Dermis blood vessel endothelial cell (primary cell): ENCODE measurements at places on chromosomes 4 and X. TPM values are rescaled to one million over a fixed set of nuclear protein-coding genes. Genes with fewer than 3 reads are reported as not detected.

DNA sequence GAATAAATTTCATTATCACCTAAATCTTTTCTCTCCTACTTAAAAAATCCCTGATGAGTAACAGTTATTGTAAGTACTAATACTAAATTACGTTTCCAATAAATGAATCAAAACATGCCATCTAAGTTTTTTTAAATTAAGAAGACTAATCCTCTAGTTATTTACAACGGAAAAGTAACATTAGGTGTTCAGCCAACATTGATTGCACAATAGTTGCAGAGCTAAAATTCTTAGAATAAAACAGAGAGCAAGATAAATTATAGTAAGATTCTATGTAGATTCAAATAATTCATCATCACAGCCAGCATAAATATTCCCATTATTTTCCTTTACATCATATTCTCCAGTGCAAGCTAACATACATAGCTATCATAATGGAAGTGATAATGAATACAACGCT, 139.2 kb downstream of the HDX start:
- no peak for DNase-seq

Gene PAK3
- total RNA-seq, result 2.4 and 2.6 TPM in 2 replicates

Gene CXorf49
- not detected in 2 replicates for total RNA-seq

DNA sequence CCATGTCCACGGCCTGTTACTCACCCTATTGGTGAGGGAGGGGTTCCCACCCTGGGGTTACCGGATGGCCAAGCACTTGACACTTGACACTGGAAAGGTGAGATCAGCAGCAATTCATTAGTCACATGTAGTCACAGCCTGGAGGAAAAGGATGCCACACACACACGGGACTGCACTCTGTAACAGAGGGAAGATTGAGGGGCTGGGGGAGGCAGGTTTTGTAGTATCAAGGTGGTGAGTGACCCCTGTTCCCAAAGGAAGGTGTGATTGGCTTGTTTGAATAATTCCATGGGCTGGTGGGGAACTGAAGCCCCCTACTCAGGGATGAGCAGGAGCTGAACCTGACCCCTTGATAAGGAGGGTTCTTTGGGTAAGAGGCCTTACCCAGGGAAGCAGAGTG, 96.0 kb upstream of the HELT start:
- no peak for DNase-seq

Gene ADGRL3
- total RNA-seq, result under 0.01 and 0.05 TPM in 2 replicates

Gene CABS1
- not detected in 2 replicates for total RNA-seq

Gene TRIM75
- not detected in 2 replicates for total RNA-seq

Gene FGFBP1
- not detected in 2 replicates for total RNA-seq

GRCh38 chr4:111847296-111848008, 297.8 kb upstream of the FAM241A start:
- peak; percentile 1 for DNase-seq

- DNase-seq, result peak; percentile 65
Measured at GRCh38 chr4:87120411-87121162, 99.8 kb downstream of the KLHL8 start.

DNA sequence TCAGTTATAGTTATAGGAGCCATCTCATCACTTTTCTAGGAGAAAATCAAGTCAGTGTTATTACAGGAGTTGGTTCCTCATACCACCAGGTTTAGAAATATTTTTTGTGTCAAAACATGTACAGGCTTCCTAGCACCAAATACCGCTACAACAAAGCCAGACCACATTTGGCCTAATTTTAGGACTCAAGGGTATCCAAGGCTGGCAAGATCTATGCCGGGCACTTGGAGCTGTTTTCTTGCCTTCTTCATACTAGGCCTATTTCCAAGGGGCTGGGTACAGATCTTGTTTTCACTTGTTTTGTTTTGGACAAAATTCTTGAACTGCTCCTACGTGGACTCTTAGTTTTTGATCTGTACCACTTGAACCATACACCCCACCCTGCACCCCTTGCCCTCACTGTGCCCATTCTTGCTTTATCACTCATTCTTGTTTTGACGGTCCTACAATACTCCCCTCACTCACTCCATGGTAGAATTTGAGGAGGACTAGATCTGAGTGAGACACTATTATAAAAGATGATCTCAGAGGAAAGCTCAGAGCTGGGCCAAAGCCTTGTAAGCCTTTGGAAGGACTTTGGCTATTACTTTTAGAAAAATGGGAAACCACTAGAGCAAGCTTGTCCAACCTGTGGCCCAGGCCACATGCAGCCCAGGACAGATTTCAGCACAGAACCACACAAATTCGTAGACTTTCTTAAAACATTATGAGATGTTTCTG, 17.7 kb upstream of the TMEM144 start:
- no peak for DNase-seq

GRCh38 chr4:142563682-142564291, 282.3 kb downstream of the INPP4B start:
- DNase-seq, result no peak

DNA sequence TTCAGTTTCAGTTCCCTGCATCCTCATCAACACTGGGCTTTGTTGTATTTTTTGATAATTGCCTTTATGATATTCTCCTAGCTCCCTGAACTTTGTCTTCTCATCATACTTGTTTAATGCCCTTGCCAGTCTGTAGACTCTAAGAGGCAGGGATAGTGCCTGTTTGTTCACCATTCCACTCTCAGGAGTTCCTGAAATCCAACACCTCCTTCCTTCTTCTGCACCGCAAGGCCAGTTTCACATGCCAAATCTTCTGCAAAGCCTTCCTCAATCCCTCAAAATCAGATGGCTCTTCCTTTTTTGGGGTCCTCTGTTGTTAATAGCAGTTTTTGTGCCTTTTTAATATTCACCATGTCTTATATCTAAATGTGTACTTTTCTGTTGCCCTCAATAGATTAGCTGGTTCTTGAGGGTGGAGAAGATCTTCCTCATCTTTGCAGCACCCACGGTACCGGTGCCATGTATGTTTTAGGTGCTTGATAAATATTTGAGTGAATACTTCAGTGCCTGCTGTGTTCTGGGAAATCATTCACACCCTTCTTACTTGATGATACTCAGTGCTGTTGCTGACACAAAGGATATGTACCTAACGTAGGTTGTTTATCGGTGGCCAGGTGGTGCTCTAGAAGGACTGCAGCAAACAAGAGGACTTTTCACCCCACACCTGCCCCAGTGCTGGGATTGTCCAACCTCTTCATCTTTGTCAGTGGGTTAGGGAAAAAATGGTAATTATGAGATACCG, 85.3 kb upstream of the LIMCH1 start:
- no peak for DNase-seq

GRCh38 chrX:130196466-130196865, 24.7 kb downstream of the RAB33A start:
- no peak for DNase-seq

DNA sequence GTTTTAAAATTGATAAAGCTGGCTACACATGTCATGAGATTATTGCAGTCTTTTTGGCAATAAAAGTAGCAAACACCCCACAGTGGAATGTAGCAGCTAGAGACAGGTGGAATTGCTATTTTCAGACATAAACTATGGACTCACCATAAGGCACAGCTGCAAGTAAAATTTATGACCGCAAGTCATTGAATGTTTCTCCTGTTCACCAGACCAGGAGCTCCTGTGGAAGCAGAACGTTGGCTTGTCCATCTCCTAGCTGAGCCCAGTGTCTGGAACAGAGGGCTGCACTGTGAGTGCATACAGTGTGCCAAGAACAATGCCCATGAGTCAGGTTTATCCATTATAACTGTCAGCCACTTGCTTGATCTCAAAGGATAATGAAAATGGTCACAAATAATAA, 538.2 kb downstream of the INPP4B start:
- no peak for DNase-seq

Gene FAT1
- 2.8 and 16.0 TPM in 2 replicates for total RNA-seq

- no peak for DNase-seq
Measured at GRCh38 chr4:60617731-60618130, 582.4 kb upstream of the ADGRL3 start.

DNA sequence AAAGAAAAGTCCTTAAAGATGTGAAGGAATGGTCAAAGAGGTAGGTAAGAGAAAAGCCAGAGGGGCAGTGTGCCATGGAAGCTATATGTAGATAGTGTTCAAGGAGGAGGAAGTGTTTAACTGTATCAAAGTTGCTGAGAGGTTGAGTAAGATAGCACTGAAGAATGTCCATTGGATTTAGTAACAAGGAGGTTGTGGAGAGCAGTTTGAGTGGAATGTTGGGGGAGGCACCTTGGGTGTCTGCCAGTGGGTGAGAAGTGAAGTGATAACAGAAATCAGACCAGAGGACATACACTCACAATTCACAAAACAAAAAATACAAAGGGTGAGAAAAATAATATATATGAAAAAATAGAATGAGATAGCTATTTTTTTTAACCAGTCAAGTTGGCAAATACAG, 121.3 kb upstream of the AMOT start:
- no peak for DNase-seq

DNA sequence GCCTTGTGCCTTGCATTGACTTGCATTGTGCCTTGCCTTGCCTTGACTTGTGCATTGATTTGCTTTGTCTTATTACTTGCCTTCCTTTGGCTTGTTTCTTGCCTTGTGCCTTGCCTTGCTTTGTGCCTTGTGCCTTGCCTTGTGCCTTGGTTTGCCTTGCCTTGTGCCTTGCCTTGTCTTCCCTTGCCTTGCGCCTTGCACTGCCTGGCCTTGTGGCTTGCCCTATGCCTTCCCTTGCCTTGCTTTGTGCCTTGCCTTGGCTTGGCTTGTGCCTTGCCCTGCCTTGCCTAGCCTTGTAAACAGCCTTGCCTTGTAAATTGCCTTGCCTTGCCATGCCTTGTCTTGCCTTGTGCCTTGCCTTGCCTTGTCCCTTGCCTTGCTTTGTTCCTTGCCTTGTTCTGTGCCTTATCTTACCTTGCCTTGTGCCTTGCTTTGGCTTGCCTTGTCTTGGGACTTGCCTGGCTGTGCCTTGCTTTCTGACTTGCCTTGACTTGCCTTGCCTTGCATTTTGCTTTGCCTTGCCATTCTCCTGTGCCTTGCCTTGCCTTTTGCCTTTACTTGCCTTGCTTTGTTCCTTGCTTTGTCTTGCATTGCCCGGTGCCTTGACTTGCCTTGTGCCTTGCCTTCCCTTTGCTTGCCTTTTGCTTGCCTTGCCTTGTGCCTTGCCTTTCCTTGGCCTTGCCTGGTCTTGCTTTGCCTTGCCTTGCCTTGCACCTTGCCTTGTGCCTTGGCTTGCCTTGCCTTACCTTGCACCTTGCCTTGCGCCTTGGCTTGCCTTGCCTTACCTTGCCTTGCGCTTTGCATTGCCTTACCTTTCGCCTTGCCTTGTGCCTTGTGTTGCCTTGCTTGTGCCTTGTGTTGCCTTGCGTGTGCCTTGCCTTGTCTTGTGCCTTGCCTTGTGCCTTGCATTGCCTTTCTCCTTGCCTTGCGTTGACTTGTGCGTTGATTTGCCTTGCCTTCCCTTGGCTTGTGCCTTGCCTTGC, 97.5 kb downstream of the TAB3 start:
- DNase-seq, result no peak

DNA sequence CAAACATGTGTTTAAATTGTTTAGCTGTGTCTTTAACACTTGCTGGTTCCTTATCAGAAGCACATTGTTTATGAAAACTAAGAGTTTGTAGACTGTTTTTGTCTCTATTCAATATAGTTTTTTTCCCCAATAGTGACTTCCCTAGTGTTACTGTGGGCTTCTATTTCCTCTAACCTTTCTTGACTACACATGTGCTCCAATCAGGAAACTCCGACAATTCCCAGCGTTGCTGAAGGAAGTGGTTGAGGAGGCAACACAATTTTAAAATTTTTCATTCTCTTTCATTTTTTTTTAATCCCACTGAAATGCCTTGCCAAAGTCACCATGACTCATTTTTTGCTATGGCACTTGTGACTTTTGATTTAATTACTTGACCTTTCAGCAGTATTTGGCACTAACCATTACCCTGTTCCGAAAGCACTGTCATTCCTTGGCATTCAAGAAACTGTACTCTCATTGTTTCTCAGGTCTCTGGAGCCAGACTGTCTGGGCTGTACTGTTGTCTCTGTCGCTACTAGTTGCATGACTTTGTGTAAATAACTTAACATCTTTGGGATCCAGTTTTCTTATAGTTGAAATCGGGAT, 67.6 kb upstream of the FREM3 start:
- peak; percentile 98 for DNase-seq

- DNase-seq, result no peak
Measured at GRCh38 chr4:54282837-54283236, 53.7 kb downstream of the PDGFRA start.

- DNase-seq, result no peak
Measured at GRCh38 chr4:32423267-32423666, 1703.1 kb downstream of the PCDH7 start.

GRCh38 chr4:1556541-1557220, 127.4 kb downstream of the FAM53A start:
- DNase-seq, result no peak

DNA sequence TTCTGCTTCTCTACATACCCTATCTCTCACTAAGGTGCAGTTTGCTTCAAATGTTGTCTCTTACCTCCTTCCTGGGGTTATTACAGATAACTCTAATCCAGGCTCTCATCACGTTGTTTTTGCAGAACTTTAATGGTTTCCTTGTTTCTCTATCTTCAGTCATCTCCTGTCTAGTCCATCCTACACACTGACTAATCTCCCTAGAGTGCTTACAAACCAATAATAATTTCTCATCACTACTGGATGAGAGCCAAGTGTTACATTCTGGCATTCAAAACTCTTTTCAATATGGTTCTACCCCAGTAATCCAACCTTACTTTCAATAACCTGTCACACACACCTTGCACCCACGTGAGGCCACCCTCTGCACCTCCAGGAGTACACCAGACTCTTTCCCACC, 86.1 kb downstream of the SYNPO2 start:
- DNase-seq, result no peak

- no peak for DNase-seq
Measured at GRCh38 chr4:37747772-37748330, 61.7 kb upstream of the RELL1 start.

DNA sequence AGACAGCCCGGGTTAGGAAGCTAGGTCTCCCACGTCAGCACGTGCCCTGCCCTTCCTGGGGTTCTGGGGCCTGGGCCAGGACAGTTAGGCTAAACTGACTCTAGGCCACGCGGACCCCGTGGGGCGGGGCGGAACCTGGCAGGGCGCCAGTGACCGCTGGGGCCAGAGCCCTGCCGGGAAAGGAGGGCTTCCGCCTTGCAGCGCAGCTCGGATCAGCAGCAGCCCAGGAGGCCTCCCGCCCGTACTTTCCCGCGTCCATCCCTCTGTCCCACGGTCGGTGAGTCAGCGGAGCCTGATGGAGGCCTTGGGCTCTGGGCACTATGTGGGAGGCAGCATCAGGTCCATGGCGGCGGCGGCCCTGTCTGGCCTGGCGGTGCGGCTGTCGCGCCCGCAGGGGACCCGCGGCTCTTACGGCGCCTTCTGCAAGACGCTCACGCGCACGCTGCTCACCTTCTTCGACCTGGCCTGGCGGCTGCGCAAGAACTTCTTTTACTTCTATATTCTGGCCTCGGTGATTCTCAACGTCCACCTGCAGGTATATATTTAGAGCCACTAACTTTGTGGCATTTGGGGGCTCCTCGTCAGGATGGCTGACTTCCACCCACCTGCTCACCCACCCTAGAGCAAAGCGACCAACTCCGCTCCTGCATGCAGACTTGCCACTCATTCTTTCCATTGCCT, at the start of gene SMIM10:
SMIM10 (plus strand) TSS at position 191 of the 681 bp plus-strand sequence; CDS start at position 296, 105 bp downstream.
- DNase-seq, result peak; percentile 56

Gene SMC1A
- 16.5 and 24.3 TPM in 2 replicates for total RNA-seq

GRCh38 chrX:20515841-20516461, 249.2 kb upstream of the RPS6KA3 start:
- DNase-seq, result peak; percentile 79

Gene MAGEH1
- 15.9 and 32.5 TPM in 2 replicates for total RNA-seq

- DNase-seq, result no peak
Measured at GRCh38 chr4:46924789-46925529, 15.9 kb upstream of the COX7B2 start.

Gene CT45A1
- total RNA-seq, result not detected in 2 replicates

- no peak for DNase-seq
Measured at GRCh38 chr4:3261411-3262207, 12.7 kb downstream of the MSANTD1 start.

Gene CFAP47
- not detected in 2 replicates for total RNA-seq

GRCh38 chrX:13994536-13995080, 35.1 kb downstream of the GEMIN8 start:
- DNase-seq, result no peak
